ENCODE measurements at places on chromosomes 2 and 18. TPM values are rescaled to one million over a fixed set of nuclear protein-coding genes. Genes with fewer than 3 reads are reported as not detected.
A peak's percentile ranks its signal among the peaks of the same experiment; 100 is the strongest.

DNA sequence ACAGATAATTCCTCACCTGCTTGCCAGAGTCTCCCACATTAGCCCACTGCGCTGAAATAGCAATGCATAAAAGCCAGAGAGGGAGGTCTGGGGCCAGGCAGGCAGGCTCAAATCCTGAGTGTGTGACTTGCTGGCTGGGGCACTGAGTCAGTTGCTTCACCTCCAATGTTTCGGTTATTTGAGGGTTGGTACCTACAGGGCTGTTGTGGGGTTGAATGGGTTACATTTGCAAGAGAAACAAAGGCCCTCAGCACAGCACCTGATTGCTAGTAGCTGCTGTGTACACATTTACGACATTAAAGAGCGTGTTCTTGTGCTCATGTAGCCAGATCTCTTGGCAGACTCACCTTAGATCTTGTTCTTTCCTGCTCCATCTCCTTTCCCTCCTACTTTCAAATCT, 34.1 kb upstream of the FAM110C start:
- DNase-seq: no peak

DNA sequence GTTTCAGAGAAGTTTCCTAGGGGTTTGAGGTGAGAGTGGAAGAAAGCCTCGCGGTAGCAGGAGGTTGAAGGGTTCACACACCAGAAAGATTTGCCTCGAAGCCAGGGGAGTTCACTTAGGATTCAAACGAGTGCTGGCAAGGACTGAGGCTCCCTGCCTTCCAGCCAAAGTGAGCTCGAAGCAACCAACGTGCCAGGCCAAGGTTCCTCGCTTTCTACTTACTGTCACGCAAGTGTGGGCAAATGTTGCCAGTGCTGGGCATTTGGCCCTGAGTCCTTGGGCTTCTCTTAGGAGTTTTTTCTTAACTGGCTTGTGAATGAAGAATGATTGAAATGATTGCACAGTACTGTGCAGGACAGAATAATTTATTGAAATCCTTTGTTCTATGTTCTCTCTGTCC, 53.6 kb downstream of the TMEM178A start:
- no peak for DNase-seq

DNA sequence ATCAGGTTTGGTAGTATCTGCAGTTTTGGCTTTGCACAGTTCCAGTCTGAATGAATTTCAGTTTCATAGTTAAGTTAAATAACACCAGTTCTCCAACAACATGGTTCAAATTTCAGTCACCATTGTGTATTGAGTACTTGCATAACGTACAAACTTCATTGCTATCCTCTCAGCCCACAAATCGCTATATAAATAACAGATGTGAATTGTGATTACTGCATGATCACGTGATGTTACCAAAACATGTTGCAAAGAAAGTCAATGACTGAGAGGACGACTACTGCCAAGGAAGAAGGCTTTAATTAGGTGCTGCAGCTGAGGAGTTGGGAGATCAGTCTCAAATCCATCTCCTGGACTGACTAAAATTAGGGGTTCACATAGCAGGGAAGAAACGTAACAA, 48.2 kb downstream of the COL4A4 start:
- DNase-seq: no peak

- no peak for DNase-seq
These were observed 859 bp upstream of the COLEC12 start for GRCh38 chr18:501406-501714.

DNA sequence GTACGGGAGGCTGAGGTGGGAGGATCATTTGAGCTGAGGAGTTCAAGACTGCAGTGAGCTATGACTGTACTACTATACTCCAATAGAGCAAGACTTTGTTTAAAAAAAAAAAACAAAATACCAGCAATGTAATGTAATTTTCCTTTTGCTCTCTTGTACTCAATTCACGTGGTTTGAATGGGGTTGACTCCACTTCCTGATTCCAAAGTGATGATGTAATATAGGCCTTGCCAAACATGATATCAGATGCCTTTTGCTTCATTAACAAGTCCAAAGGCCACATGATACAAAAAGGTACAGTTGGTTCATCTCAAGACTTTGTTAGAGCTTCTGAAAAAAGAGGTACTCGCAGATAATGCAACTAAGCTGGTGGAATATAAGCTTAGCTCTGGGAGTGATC, 321.8 kb downstream of the ZEB2 start:
- no peak for DNase-seq

DNA sequence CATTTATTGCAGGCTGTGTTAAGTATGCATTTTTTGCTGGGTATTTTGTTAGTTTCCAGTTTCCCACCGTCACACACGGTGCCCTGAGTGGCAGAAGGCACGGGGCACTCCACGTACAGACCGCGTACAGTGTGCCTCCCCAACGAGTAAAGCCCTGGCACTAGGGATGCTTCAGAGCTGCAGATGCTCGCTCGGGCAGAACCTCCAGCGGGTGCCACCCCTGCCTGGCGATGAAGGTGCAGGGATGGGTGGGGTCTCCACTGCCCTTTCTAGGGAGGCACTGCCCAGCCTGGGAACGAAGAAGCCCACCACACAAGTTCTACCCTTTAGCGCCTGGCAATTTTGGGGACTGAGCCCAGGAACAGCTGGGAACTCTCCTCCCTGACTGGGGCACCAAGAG, 4.1 kb downstream of the GREB1 start:
- no peak for DNase-seq

DNA sequence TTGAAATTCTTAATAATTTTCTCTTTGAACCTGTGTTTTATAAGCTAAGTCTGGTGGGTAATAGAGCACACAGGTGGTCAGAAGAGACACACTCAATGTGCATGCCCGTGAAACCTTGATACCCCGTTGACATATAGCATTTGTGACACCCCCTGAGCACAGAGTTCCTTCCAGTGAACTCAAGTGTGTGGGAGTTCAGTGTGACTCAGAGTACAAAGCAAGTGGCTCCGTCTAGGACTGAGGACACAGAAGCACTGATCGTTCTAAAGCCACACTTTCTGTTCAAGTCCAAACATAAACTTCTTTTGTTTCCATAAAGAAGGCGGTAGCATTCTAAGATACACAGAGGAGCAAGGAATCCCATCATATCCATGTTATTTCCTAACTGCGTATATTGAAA, 523.6 kb downstream of the PID1 start:
- no peak for DNase-seq

DNA sequence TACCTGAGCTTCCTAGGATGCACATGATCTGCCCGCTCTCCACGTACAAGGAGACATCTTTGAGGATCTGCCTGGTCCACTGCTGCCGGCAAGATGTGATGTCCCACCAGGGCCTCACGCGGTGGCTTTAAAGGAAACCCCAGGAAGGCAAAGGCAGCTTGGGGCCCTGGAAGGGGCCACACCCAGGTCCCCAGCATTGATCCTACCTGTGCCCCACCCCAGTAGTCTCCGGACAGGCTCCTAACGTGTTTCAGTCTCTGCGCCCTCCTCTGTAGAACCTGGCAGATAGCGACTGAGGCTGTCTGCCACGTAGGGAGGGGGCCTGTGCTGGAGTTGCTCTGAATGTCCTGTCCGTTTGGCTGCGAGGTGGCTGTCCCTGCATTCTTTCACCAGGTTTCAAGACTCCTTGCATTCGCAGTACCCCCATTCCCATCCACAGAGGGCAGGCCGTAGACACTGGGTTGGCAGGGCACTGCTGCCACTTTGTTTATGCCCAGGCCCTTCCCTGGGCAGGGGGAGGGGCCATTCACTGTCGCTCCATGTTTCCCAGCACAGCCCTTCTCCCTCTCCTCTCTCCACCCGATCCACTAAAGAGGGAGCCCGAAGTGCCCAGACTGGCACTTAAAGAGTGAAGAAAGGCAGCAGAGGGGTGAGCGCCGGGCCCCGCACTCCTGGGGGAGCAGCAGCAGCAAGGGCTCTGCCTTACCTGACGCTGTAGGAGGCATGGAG, 644 bp downstream of the ABCG5 start:
- no peak for DNase-seq

- no peak for DNase-seq
These were observed 532.5 kb upstream of the SLC39A10 start for GRCh38 chr2:195124391-195125079.

GRCh38 chr2:235382179-235382578, 111.7 kb upstream of the AGAP1 start:
- DNase-seq: no peak

DNA sequence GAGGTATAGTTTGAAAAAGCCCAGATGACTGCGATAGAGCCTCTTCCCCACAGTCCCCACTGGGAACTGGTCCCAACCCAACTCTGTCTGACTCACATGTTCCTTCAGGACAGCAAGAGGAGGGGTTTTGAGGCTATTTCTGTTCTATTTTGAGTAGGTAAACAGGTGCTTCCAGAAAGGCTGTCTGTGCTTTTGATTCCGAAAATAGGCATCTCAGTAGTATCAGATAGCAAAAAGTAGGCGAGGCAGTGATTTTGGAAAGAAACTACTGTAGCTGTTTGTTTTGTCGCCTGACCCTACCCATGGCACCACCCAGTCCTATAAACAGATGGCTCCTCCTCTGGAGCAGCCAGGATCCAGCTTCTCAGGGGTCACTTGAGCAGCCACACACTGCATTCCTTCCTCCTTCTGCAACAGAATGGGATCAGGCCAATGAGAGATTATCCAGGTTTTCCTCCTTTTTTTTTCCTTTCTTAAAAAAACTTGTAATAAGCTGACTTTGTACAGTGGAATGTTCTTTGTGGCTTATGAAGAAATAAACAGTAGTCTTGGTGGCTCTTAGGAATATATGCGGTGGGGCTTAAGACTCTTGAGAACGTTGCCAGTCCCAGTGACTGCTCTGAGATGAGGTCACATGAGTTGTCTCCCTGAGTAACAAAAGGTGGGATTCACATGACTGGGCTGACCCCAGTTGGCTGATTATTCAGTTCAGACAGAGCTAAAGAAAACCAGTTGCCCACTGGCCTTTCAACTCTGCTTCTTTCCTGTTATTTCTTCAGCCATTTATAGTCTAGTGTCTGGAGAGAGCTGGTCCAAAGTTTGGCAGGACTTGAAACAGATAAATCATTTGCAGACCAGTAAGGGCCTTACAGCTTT, 98.6 kb downstream of the KCNS3 start:
- DNase-seq: peak; percentile 86

DNA sequence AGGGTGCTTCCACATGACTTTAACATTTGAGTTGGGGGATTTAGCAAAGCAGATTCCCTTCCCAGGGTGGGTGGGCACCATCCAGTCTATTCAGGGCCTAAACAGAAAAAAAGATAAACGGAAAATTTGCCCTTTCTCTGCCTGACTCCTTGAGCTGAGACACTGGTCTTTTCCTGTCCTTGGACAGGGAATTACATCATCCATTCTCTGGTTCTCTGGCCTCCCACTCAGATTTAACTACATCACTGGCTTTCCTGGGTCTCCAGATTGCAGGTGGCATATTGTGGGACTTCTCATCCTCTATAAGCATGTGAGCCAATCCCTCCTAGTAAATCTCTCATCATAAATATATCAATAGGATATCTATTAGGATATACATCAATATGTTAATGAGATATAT, 25.8 kb downstream of the CAPN13 start:
- no peak for DNase-seq

- DNase-seq: no peak
These were observed 347.5 kb upstream of the CELF4 start for GRCh38 chr18:37913051-37913450.

DNA sequence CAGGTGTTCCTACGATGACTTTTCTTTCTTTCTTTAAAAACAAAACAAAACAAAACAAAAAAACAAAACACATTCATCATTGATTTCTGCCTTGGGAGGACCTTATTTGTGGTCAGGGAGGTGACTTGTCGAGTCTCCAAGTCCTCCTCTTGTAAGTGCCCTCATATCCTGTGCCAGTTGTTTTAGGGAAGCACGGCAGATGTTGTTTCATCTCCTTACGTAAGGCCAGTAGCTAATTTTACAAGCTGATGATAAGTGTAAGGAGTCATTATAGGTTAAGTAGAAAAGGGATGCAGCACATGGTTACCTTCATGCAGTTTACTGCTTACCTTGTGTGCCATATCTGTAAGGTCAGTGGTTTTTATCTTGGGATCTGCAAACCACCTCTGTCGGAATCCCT, 52.2 kb downstream of the MRPS9 start:
- no peak for DNase-seq

GRCh38 chr2:105873721-105874120, 129.0 kb downstream of the NCK2 start:
- no peak for DNase-seq

DNA sequence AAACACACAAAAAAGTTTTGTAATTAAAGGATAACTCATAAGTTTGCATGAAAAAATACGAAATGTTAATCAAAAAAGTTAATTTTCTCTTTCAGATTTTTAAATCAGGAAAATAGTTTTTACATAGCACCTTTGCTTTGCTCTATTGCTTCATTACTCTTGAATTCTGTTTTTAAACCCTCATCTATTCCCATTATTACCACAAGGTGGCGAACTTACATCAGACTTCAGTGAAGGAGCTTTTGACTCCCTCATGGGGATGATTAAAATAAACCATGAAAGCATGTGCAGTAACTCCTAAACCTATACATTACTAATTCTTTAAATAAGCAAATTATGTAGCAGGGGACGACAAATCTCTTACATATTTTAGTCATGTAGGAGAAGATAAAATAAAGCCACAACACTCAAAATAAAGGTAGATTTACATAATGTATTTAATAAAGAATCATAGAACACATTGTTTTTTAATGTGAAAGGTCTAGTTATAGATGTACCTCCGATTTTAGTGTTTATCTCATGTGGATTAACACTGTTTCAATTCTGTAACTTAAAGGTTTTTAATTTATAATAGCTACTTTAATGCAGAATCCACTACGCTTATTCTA, 105.2 kb downstream of the NETO1 start:
- DNase-seq: no peak

DNA sequence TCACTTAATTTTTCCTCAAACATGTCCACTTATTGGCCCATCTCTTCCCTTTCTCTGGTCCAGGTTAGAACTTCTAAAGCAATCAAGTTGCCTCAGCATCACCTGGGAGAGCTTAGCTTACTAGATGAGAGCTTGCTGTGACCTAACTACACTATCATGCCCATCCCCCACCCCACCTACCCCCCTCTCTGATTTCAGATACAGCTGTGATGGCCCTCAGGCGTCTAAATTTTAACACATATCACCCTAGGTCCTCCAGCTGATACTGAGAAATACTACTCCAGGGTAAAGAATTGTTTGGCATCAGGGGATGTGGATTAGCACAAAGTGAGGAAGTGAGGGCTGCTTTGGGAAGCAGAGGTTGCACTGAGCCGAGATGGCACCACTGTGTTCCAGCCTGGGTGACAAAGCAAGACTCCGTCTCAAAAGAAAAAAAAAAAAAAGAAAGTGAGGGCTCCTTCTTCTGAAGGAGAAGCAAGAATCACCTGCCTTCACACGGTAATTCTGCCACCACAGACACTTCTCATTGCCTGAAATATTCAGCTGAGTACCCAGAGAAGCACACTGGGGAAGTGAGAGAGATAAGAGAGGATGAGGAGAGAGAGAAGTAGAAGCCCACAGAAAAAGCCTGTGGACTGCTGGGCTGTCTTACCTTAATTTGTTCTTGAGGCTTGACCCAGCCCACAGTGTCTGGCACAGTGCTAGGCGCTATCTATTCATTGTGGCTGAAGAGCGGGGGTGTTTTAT, 263.4 kb downstream of the ASXL3 start:
- no peak for DNase-seq

- DNase-seq: no peak
These were observed 57.3 kb upstream of the PSMD14 start for GRCh38 chr2:161250864-161251436.

The SLC4A5 gene
- total RNA-seq: 1.5 TPM

The ZNF892 gene
- 9.4 TPM for total RNA-seq

The ESPNL gene
- total RNA-seq: not detected

The C2orf66 gene
- total RNA-seq: not detected

The STAM2 gene
- total RNA-seq: 31.4 TPM

The KCNG2 gene
- not detected for total RNA-seq

The BMP10 gene
- total RNA-seq: not detected

The PROC gene
- not detected for total RNA-seq
